Activated naive CD4-positive, alpha-beta T cell (primary cell): ENCODE measurements at places on chromosomes 7 and 10.

DNA sequence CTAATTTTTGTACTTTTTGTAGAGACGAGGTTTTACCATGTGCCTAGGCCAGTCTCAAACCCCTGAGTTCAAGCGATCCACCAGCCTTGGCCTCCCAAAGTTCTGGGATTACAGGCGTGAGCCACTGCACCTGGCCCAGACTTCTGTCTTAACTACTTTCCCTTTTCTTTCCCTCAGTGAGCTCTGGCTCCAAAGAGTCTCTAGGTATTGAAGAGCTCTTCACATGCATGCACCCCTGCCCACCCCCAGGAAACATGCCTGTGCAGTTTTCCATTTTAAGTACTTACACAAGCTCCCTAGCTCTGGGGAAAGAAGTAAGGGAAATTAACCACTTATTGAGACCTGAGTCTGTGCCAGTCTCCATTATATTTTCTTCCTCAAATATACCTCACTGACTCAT, 2.0 kb downstream of the MYOZ1 start:
- no peak for DNase-seq

- no peak for DNase-seq
Measured at GRCh38 chr7:94314413-94315410, 80.0 kb upstream of the COL1A2 start.

- no peak for DNase-seq
Measured at GRCh38 chr10:29392376-29393021, 103.6 kb downstream of the LYZL1 start.

DNA sequence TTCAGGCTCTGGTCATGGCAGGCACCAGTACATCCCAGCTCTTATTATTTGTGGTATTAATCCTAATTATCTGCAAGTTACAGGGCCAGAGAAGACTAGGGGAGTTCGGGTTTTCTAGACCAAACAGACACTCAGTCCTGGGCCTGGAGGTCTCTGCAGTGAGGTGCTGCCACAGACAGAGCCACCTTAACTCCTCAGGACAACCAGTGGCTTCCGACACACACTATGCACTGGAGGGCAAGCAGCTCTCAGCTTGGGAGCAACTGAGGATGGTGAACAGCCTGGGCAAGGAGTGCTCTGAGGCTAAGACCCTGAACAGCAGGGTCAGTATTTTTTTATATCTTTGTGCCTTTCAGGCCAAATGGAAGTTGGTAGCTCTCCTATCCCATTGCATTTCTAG, 19.0 kb downstream of the ACTA2 start:
- DNase-seq = no peak

DNA sequence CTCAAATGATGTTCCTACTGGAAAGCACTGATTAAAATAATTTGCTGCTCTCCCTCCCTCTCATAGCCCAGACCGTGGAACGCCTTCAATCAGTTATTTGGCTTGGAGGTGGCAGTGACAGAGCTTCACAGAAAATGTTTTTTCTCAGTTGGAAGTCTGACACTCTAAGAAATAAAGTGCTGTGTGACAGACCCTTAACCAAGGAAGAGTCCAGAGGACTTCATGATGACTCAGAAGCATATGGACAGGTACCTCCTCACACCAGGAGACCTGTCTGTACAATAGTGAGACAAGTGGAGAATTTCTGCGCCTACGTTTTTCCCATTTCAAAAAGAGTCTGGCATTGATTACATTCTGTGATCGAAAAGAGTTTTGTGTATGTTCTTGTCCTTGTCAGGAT, 295.5 kb downstream of the DOCK4 start:
- no peak for DNase-seq

GRCh38 chr7:76397409-76398183, 11.9 kb downstream of the SSC4D start:
- DNase-seq = peak; percentile 61

GRCh38 chr7:1902231-1902855, 232.3 kb downstream of the ELFN1 start:
- DNase-seq = no peak

- no peak for DNase-seq
Measured at GRCh38 chr10:44618910-44619309, 234.0 kb upstream of the CXCL12 start.

DNA sequence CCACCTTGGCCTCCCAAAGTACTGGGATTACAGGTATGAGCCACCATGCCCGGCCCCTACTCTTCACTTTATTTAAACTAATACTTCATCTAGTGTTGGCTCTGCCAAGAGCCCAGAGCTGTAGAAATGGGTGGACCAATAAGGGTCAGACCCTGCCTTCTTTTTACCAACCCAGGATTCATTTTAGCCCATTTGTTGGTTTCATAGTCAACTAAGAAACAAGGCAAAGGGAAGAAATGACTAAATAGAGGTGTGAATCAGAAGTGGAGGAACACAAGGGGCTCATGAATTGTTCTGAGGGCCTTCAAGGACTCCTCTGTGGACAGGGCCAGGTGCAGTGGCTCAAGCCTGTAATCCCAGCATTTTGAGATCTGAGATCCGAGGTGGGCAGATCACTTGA, 1.1 kb downstream of the ANKRD2 start:
- DNase-seq = no peak

- DNase-seq = no peak
Measured at GRCh38 chr10:110535958-110536891, 31.3 kb upstream of the SMC3 start.

GRCh38 chr10:43843321-43844101, 194.8 kb upstream of the ZNF32 start:
- no peak for DNase-seq

DNA sequence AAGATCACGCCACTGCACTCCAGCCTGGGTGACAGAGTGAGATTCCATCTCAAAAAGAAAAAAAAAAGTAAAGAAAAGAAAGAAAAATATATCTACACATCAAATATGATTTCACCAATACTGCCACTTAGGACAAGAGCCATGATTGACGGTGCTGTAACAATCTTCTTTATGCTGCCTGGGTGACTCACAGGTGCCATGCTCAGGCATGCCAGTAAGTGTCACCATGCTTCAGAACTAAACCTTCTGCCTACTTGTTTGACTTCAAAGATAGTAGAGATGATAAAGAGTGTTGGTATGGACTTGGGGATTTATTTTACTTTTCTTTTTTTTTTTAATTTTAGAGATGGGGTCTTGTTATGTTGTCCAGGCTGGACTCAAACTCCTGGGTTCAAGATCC, 33.6 kb upstream of the DNMBP start:
- no peak for DNase-seq

DNA sequence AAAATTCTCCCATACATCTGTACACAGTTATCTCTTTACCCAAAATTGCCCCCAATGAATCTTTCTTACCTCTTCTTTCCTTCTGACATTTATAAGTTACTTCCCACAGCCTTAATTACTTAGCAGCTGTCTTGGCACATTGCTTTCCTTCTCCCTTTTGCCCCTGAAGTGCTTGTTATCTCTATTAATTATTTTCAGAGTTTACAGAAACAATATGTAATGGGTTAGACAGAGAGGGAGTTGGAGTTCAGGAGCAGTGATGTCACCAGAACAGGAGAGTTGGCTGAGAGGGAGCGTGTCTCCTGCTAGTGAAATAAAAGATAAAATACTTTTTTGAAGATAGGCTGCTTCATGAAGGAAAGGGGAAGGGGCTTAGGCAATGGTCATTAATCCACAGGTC, 57.4 kb downstream of the ITGB8 start:
- DNase-seq = no peak

- no peak for DNase-seq
Measured at GRCh38 chr10:35517431-35518181, 87.5 kb upstream of the GJD4 start.

- no peak for DNase-seq
Measured at GRCh38 chr10:89312973-89313372, 11.1 kb downstream of the IFIT2 start.

GRCh38 chr10:87622314-87623004, 37.2 kb upstream of the PAPSS2 start:
- no peak for DNase-seq

DNA sequence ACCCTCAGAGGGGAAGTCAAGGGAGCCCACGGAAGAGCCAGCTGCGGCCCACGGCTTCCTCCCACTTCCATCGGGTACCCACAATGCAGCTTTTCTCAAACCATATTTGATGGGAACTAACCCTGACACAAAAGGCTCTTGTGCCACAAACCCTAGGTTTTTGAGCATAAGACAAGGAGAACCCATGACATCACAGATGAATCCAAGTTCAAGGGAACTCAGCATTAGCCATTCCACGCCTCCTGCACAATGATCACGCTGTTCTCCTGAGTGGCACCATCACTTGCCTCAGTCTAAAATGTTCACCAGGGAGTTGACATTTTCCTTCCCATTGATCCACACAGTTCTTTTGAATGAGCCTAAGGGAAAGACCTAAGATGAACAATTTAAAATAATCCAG, 70.4 kb downstream of the ITIH5 start:
- no peak for DNase-seq

GRCh38 chr10:82887488-82887887, 1012.5 kb downstream of the NRG3 start:
- no peak for DNase-seq

DNA sequence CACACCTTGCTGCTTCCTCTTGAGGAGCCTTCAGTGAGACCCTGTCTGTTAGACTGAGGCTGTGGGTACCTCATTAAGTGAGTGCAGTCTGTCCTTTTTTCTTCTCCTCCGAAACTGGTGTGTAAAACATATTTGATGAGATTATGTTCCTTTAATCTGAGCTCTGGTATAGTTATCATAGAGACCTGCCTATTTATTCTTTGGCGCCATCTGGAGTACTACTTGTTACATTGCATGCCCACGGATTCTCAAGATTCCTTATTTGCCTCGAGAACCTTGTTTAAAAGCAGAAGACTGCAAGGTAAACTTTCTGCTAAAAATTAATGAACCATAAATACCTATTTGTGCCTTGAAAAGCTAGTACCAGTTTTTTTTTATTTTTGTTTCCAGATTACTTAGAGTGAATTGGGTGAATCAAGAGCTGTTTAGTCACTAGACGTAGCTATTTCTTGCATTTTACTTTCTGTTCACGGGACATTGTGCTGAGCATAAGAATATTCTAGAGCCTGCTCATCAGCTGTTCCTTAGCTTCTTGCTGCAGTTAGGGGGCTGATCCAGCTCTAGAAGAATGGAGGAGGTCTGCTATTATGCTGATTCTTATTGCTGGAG, 16.9 kb upstream of the STMP1 start:
- no peak for DNase-seq

- no peak for DNase-seq
Measured at GRCh38 chr10:125773687-125774543, 1.7 kb downstream of the MMP21 start.

GRCh38 chr7:30159698-30160143, 24.9 kb downstream of the MTURN start:
- DNase-seq = no peak

GRCh38 chr10:76766682-76767081, 870.9 kb downstream of the KCNMA1 start:
- DNase-seq = no peak

DNA sequence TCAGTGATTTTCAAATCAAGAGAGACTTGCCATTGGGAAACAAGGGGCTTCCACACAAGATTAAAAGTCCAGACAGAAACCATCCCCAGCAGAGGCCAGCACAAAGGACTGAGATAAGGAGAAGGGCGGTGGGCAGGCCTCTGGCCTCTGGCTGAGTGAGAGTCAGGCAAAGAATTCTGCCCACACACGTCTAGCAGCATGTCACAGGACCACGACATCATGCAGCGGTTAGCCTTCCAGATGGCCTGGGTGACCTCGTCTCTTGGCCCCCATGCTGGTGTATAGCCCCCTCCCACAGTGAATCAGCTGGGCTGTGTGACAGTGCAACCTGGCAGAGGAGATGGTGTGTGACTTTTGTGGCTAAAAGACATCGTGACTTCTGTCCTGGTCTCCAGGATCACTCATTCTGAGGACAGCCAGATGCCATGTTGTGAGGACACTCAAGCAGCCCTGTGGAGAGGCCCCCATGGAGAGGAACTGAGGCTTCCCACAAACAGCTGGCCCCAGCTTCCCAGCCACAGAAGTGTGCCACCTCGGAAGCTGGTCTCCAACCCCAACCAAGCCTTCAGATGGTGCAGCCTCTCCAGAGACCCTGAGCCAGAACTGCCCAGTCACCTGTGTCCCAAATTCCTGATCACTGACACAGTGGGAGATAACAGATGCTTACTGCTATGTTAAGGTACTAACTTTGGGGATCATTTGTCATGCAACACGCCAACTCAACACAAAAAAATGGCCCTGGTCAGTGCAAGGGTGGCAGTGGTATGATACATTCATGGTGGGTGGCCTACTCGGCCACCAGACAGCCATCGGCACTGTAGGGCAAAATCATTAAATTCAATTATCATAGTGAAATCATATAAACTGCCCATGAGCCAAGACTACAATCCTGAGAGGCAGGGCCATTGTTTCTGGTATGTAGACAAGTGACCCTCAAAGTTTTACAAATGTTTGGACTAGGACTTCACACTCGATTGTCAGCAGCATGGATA, 73.2 kb downstream of the TNS3 start:
- DNase-seq = no peak

GRCh38 chr7:3836855-3837254, 535.8 kb downstream of the SDK1 start:
- DNase-seq = no peak
